ENCODE measurements at places on chromosomes 3 and 15. TPM values are rescaled to one million over a fixed set of nuclear protein-coding genes. Genes with fewer than 3 reads are reported as not detected.
A peak's percentile ranks its signal among the peaks of the same experiment; 100 is the strongest.

DNA sequence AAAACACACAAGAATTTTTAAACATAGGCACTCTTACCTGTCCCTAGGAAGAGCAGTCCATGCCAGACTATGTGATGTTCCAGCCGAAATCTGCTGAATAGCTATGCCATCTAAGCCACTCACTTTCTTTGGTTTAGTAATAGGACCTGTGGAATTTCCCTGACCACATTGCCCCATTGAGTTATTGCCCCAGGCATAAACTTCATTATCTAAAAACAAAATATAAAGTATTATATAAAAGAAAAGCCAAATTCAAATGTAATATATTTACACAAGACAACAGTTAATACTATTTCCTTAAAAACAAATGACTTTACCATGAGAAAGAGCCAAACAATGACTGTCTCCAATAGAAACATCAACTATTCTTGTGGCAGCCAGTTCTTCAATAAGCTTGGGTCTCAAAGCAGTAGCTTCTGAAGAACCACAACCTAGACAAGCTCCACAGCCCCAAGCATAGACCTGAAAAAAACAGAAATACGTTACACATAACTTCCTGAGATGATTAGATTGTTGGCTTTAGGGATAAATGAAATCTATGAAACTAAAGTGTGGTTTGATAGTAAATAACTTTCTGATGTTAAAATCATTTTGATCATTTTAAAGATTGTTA, 84.3 kb downstream of the HERC1 start:
- DNase-seq, result no peak

COLQ gene
- 0.99 TPM for total RNA-seq

- peak; percentile 84 for DNase-seq
Measured at GRCh38 chr15:55742927-55743728, at the start of gene PRTG. TSS of gene PRTG (minus strand) at chr15:55743152. CDS start at chr15:55742931, 221 bp downstream.

DNA sequence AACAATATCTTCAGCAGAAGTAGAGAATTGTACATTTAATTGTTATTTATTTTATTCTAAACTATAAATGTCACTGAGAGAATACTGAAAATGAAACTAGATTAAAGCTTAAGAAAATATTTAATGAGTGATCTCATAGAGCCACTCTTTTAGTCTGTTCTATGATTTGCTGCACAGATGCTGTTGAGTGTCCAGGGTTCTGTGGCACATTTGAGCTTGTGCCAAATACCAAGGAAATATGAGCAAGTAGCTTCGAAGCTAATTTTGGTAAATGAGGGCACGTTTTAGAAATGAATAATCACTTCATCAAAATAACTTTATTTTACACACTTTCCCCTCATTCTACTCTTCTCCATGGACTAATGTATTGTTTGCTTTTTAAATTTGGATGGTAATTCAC, 53.6 kb upstream of the THRB start:
- no peak for DNase-seq

- DNase-seq, result no peak
Measured at GRCh38 chr15:66188464-66188863, 65.1 kb downstream of the MEGF11 start.

ATP13A5 gene
- total RNA-seq, result not detected

GRCh38 chr3:133509488-133509887, 64.0 kb upstream of the CDV3 start:
- DNase-seq, result no peak

DNA sequence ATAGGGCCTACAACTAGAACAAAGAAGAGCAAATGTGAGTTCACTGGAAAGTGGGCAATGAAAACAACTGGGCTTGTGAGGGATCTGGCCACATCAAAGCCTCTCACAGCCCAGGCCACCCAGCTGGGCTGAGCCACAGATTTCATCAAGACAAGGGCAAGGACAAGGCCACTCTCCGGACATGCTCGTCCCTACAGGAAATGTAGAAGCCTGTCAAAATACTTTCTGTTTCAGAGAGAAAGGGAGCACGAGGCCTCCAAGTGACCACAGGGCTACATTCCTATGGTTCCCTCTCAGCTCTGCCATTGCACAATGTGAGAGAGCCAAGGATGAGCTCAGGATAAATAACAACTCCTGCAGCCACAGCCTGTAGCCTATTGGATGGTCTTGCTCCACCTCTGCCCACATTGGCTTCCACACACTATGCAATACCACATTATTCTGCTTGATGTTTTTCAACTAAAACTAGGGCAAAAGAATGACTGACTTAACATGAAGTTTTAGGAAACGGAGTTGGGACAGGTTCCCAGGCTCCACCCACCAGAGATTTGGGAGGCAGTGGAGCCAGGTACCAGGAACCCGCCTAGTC, 12.1 kb downstream of the TBC1D2B start:
- DNase-seq, result peak; percentile 70

DNA sequence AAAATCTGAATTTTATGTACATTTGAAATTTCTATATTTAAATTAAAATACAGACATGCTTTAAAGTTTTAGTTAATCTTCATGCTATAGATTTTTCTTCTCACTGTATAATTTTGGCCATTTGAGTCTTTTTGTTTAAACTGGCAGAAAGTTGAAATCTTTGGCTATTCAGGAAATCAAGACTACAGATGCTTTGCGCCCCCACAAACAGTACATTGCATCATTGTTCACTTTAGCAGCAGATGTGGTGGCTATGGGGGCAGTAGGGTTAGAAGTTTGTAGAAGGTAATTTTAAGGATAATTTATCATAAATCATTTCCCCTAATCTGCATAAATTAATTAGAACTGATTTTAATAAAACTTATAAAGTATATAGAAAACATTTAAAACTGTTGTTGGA, 20.9 kb downstream of the SPPL2A start:
- no peak for DNase-seq

- DNase-seq, result peak; percentile 81
Measured at GRCh38 chr15:68700455-68701123, 120.1 kb downstream of the ANP32A start.

DNA sequence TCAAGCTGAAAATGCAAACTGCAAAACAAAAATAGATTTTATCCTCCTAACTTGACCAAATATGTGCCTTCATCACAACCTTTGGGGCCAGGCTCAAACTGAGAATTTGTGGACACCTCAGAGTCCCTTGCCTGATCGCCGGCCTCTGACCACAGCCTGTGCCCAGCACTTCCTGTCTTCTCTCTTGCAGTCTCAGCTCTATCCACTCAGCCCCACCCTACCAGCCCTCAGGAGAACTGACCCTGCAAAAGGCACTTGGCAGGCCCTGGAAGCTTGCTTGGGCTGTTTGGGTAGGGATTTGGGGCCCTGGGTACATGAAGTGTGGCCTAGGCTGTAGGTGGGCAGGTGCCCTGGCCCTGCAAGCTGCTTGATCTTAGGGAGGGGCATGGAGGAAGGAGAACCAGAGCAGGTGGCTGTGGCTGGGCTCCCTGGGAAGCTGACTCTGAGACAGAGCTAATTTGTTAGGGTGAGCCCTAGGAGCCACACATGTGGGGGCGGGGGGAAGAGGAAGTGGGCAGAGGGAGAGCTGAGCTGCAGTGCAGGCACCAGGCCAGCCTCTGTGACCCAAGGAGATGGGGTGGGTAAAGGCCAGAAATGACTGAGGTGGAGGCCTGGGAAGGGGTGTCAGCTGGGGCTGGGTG, 8.6 kb downstream of the CLEC3B start:
- peak; percentile 76 for DNase-seq

DNA sequence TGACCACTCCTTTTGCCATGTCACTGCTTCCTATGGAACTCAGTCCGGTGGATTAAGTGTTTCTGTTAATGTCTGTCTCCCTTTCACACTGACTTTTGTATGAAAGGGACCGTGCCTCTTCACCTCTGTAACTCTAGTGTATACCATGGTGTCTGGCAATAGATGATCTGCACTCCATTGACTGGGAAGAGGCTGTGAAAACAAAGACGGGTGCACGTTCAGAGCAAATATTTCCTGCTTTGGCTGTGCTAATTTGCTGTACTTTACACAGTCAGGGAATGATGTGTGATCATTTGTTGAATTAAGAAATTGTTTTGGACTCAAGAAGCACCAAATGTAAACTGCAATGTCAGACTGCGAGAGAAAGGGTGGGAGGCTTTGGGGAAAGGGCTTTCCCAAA, 315.2 kb downstream of the RORA start:
- DNase-seq, result no peak

- peak; percentile 79 for DNase-seq
Measured at GRCh38 chr3:69791106-69791505, 51.8 kb downstream of the MITF start.

- no peak for DNase-seq
Measured at GRCh38 chr15:66411190-66411589, 24.5 kb downstream of the MAP2K1 start.

SLC24A5 gene
- not detected for total RNA-seq

- DNase-seq, result no peak
Measured at GRCh38 chr15:41933771-41934170, 38.6 kb downstream of the EHD4 start.

DNA sequence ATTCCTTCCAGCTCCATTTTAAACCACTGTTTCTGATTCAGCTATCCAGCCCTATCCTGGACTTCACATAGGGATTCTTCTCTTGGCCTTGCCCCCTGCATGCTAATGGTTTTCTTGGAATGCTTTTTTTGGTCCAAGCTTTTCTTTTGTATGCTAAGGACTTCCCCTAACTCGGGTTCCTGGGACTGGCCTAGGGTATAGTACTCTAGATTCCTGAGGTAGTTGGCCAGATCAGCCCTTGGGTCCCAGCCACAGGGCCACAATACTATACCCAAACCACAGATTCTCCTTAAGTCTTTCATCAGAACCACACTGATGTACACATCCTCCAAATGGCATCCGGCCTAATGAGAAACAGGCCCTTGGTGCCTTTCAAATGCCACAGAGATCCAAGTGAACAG, 2.8 kb downstream of the FYCO1 start:
- DNase-seq, result no peak

GRCh38 chr3:9100513-9100894, 137.2 kb upstream of the RAD18 start:
- DNase-seq, result no peak

DNA sequence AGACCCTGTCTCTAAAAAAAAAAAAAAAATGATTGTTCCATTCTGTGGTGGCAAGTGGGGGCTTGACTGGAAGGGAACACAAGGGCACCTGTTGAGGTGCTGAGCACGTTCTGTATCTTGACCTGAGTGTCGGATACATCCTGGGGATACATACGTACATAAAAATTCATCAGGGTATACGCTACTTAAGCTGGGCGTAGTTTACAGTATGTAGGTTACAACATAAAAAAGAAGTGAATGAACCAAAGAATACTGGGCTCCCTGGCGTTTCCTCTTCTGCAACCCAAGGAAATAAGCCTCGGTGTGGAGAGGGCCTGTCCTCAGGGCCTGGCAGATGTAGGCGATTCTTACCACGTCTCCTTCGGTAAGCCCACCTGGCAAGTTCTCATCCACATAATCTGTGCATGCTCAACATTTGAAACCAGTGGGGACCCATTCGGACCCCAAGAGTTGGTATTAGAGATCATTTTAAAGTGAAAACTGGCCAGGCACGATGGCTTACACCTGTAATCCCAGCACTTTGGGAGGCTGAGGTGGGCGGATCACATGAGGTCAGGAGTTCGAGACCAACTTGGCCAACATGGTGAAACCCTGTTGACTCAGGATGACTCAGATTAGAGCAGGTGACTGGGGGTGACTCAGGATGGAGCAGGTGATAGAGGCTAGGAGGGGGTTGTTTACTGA, 5.1 kb upstream of the MUC20 start:
- no peak for DNase-seq

DNA sequence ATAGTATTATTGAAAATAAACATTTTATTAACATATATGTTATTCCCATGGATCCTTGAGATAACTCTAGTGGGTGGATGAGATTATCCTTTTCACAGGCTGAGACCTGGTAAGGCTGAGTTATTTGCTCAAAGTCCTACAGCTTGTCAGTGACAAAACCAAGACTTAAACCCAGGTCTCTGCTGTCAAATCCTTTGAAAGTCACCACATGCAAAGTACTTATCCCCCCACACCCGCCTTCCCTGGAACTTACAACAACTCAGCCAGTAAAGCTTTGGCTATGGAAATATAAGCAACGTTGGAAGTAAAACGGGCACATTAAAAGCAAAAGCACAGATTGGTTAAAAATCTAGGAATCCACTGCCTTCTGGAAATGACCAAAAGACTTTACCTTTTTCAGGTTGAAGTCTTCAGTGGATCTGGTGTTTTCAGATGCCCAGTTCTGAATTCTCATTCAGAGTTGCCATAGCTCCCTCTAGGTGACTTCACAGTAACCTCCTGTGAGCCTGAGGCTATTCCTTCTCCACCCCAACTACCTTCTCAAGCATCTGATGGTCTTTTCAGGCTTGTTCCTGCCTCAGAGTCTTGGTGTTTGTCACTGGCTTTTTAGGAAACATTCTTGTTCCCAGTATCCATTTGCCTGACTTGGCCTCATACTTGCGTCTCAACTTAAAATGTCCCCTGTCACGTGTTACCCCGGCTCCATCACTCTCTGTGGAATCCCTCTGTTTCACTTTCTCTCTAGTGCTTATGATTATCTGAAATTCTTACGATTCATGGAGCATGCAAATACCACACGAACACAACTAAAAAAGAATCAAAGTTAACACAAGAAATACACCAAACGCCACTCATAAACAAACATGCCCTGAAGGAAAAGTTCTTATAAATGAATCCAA, 131.2 kb downstream of the MAGI1 start:
- no peak for DNase-seq

KCNMB3 gene
- total RNA-seq, result 1.1 TPM

DNA sequence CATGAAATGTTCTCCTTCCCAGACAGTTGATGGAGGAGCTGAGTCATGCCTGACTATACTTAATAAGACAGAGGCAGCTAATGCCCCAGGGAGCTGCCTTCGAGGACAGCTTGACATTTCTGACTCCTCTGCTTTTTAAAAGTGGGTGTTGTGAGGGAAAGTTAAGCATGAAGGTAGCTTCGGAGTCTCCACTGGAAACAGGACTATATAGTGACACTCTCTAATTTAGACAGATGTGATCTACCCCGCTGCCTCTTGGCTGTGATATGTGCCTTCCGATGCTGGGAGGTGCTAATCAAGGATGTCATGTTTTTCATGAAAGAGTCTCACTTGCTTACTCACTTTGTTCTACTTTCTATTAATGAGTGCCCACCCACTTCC, 72.7 kb downstream of the IL1RAP start:
- DNase-seq, result no peak

- DNase-seq, result no peak
Measured at GRCh38 chr3:192929146-192929545, 11.5 kb upstream of the MB21D2 start.

GPR62 gene
- total RNA-seq, result 0.15 TPM

GRCh38 chr3:122506450-122506849, 8.3 kb downstream of the KPNA1 start:
- no peak for DNase-seq

DNA sequence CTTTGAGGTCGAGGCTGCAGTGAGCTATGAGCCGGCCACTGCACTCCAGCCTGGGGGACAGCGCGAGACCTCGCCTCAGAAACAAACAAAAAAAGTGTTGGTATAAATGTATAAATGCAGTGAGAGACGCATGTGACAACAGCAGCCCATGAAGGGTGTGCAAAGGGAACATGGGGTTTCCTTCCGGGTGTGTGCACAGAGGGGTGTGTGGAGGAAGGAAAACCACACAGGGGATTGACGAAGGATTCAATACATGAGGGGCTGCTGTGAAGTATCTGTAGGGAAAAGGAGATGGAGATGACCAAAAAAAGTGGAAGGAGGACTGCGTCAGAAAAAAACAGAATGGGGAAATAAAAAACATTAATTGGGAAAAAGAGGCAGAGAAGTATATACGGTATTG, 1.1 kb downstream of the MTFMT start:
- DNase-seq, result no peak
